ENCODE measurements at places on chromosomes 6 and 20.

DNA sequence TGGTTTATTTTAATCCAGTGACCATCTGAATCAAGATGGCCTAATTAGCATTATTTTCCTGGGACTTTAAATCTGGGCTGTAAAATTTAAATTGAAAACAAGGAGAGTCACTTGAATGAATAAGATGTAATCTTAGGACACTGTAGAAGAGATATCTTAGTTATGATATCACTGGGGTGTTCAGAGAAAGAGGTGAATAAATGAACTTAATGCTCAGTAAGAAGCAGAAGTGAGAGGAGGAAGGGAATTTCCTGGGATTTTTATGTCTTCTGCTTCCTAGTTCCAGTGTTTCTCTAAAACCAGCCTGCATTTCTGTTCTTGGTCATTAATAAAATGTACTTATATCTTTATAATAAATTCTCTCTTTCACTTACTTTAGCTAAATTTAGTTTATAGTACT, 136.8 kb upstream of the PTPRK start:
- no peak for DNase-seq

DNA sequence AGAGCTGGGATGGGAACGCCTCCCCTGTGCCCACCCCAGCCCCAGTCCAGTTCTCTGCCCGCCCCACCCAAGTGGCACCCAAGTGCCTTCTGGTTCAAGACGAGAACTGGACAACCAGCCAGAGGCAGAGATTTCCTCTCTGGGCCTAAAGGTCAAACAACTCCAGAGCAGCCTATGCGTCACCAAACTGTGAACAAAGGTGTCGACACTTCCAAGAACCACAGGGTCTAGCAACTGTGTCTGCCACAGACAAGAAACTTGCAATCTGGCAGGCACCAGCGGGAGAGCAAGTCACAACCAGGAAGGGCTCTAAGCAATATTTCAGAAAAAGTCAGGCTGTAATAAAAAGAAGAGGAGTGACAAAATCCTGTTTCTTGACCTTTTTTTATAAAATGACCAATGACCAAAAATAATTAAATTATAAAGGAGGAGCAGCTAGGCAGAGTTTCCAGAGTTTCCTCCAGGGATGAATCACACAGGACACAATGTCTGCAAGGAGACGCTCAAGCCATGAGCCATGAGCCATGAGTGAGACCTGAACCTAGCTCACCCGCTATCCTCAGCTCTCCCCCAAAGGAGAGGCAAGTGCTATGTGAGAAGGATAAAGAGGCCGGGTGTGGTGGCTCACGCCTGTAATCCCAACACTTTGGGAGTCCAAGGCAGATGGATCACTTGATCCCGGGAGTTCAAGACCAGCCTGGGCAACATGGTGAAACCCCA, 11.1 kb downstream of the EDEM2 start:
- DNase-seq, result no peak

GRCh38 chr20:25318471-25319240, 70.8 kb downstream of the PYGB start:
- DNase-seq, result no peak

GRCh38 chr6:116511424-116512110, at the start of gene CALHM5:
TSS of gene CALHM5 (plus strand) at chr6:116511639. CDS start at chr6:116511697, 58 bp downstream.
- DNase-seq, result no peak

DNA sequence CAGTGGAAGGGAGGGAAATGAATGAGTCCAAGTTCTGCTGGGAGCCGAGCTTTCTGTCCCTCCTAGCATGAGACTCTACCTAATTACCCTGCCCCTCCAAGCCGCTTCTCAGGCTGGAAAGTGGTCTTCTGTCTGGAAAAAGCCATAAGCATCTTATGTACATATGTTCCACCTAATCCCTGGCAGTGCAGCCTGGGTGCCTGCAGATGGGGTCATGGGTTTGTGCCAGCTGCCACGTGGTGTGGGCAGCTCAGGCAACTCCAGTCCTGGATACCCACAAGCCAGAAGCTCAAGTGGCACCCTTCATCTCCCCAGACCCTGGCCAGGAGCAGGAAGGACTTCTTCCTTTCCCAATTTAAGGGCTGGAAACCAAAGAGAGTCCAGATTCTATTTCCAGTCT, 253.1 kb downstream of the LY86 start:
- DNase-seq, result no peak

GRCh38 chr6:70299456-70299855, 3.4 kb downstream of the COL9A1 start:
- DNase-seq, result no peak

DNA sequence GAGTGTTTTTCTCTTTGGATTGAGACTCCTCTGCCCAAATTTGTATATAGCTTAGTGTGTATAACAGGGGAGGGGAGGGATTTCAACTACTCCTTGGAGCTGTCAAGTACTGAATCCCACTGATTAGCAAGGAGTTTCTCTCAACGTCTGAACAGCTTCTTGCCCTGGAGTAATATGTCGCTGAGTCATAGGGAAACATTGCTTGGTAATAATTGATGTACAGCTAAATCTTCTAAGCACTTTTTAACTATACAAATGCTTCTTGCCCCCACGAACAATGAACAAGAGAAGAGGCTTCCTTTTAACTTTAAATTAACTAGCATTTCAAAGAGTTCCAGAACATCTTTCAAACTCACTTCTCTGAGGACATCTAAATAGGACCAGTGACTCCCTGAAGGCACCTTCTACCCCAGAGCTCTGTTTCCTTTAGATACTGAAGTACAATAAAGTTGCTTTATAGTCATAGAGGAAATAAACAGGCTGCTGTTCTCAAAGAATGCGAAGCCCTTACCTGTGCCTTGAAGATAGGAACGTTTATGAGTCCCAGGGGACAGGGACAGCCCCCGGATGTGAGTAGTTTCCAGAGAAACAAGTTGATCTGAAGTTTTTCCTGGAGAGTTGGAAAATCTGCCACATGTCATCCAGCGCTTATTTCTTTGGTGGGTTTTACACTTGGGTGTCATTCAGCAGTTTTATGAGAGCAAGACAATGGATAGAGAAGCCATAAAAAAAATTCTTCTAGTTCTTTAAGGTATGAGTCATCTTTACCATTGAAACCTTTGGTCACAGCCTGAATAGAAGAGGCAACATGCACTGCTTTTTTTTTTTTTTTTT, 462.5 kb upstream of the BTBD3 start:
- no peak for DNase-seq

DNA sequence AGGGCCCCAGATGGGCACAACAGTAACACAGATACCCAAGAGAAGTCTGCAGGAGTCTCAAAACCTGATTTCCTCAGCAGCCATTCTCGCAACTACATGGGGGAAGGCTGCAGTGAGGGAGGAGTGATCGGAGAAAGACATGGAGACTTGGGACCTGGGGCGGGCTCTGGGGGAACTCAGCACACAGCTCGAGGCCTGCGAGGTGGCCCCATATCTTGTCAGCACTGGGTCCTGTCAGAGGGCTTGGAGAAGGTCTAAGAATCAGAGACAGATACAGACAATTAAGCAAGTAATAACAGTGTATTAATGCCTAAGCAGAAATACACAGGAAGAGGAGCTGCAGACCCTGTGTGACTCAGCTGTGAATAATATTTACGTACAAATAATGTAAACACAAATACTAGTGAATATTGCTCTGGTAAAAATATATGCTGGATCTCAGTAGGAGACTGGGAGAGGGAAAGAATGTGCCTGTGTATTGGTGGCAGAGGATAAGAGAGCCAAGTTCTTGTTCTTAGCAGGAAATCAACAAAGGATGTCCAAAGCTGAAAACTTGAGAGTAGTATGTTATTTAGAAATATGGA, 336.2 kb downstream of the ZFAND3 start:
- DNase-seq, result no peak

GRCh38 chr20:47438464-47439381, 63.0 kb upstream of the NCOA3 start:
- no peak for DNase-seq

DNA sequence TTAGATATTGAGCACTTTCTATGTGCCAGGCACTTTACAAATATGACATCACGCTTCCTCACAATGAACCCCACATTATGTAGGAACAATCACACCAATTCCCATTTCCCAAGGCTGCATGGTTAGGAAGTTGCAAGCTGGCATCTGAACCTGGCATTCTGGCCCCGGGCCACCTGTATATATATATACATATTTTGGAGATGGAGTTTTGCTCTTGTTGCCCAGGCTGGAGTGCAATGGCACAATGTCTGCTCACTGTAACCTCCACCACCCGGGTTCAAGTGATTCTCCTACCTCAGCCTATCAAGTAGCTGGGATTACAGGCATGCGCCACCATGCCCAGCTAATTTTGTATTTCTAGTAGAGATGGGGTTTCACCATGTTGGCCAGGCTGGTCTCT, 30.4 kb downstream of the SRC start:
- DNase-seq, result no peak

GRCh38 chr20:63357921-63358905, 2.9 kb downstream of the CHRNA4 start:
- no peak for DNase-seq

DNA sequence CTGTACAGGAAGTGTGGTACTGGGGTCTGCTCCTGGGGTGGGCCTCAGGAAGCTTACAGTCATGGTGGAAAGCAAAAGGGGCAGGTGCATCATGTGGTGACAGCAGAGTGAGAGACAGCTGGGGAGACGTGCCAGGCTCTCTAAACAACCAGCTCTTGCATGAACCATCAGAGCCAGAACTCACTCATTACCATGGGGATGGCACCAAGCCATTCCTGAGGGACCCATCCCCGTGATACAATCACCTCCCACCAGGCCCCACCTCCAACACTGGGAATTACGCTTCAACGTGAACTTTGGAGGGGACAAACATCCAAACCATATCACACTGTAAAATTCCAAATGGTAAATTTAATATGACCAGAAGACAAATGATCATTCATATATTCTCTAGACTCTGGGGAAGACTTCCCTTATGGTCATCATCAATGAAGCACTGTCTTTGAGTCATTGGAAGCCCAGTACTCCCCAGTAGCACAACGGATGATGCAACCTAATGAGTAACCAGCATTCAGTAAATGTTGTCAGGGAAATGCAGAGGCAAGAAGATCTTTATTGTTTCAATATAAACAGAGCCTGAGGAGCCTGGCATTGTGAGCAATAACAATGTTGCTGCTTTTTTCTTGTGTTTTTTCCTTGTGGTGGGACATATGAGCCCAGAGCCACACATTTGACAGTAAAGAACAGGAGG, 48.2 kb upstream of the RALY start:
- no peak for DNase-seq

- DNase-seq, result no peak
Measured at GRCh38 chr20:58706975-58707681, 14.5 kb downstream of the NPEPL1 start.

DNA sequence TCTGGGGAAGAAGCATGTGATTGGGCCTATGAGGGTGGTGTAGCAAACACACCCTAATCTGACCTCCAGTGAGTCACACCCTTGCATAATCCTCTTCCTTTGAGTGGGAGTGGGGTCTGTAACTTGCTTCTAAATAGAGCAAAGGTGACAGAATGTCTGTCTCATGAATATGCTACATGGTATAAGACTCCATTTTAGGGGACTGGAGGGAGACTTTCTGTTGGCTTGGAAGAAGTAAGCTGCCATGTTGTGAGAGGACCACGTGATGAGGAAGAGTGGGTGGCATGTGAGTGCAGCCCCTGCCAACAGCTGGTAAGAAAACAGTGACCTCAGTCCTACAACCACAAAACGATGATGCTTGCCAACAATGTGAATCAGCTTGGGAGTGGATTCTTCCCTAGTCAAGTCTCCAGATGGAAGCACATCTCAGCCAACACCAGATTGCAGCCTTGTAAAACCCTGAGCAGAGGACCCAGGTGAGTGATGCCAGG, 3.7 kb downstream of the AK9 start:
- DNase-seq, result no peak

All from stimulated activated CD8-positive, alpha-beta memory T cell treated with anti-CD3 and anti-CD28 coated beads, Interleukin-7, amount 100 ng/mL, for 1 hour (primary cell).